Activated T-cell treated with anti-CD3 and anti-CD28 coated beads for 24 hours (primary cell): ENCODE measurements at places on chromosomes 1 and 21.

DNA sequence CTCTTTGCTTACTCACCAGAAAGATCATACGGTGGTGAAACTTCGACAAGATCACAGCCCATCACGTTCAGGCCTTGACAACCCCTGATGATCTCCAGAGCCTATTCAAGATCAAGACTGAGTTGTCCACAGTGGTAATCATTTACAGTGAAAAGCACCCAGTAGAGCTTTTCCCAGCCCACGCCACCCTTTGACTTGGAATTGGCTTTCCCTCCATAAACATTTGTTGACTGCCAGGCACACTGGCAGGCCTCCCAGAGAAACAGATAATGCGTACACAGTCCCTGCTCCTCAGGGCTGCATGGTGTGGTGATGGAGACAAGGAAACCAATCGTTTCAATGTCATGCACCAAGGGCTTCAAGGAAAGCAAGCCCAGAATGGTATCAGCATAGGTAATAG, 10.1 kb downstream of the AGMAT start:
- DNase-seq: no peak

GRCh38 chr1:1846386-1846918, 44.4 kb downstream of the GNB1 start:
- DNase-seq: no peak

DNA sequence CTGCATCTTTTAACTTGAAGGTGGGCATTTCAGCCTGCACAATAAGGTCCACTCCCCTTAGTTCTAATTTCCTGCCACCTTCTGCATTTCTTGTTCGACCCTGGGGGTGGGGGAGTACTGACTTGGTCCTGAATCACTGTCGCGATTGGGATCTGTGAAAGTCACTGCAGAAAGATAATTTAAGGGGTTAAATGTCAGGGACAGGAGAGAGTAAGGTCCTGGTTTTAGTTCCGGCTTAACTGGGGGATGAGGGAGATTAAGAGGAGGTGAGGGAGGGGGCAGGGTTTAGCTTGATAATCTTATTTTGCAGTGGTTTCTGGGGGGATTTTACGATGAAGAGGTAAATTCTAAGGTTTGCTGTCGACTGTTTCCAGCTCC, 128.1 kb downstream of the MRPS6 start:
- no peak for DNase-seq

- DNase-seq: no peak
Measured at GRCh38 chr1:18077657-18078215, 29.9 kb upstream of the IGSF21 start.

DNA sequence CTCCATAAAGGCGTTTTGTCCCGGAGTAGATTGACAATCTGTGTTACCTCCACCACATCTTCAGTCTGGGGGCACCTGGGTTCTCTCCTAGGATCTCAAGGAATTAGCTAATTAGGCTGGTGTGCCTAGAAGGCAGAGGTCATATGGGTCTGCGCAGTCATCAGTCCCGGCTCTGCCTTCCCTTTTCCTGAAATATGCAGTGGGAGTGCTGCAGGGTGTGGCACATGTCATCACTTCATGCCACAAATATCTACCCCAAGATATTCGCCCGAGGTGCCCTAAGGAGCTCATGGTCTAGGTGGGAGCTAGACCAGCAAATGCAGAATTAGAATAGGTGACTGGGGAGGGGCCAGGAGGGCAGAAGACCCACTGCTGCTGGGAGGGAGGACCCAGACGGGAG, 42.9 kb downstream of the ACTL8 start:
- DNase-seq: no peak

DNA sequence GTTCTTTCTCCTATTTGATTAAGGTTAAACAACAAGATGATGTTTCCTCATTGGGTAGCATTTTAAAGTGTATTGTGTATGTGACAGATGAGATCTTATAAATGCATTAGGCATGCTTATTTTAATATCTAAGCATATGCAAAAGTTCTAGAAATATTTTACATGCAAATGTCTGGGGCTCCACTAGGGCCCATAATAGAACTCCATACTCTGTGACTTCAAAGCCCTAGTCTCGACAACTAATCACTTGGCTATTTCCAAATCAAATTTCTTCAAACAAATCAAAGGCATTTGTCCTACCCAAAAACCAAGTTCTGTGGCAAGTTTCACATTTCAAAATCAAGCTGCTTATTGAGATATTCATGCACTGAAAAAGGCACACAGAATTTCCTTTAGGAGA, 385.6 kb upstream of the ST6GALNAC5 start:
- no peak for DNase-seq

GRCh38 chr1:166272851-166273250, 106.0 kb upstream of the FAM78B start:
- DNase-seq: no peak

DNA sequence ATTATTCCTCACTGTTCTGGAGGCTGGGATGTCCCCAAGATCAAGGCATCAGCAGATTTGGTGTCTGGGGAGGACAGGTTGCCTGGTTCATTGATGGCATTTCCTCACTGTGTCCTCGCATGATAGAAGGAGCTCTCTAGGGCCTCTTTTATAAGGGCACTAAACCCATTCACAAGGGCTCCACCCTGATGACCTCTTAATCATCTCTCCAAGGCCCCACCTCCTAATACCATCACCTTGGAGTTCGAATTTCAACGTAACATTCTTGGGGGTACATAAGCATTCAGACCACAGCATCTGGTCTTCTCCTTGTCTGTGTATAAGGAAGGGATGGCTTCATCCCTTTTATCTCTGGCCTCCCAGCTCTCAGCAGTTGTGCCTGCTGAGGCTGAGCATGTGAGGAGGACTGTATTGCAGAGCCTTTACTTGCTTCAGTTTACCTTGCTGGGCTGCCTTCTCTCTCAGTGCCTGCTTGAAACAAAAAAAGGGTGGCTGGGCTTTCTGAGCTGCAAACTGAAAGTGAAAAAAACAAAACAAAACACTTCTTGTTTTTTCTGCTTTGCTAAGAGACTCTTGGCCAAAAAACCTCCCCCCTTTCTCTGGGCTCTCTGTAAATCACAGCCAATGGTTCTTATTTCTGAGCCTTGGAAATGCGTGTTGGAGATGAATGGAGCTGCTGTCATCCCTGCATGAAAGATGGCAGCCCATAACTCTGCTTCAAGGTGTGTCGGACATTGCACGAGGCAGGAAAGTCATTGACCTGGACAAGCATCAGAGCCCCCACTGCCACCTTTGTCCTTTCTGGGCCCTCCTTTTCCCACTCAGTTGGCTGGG, 75.8 kb downstream of the RHOU start:
- DNase-seq: no peak

DNA sequence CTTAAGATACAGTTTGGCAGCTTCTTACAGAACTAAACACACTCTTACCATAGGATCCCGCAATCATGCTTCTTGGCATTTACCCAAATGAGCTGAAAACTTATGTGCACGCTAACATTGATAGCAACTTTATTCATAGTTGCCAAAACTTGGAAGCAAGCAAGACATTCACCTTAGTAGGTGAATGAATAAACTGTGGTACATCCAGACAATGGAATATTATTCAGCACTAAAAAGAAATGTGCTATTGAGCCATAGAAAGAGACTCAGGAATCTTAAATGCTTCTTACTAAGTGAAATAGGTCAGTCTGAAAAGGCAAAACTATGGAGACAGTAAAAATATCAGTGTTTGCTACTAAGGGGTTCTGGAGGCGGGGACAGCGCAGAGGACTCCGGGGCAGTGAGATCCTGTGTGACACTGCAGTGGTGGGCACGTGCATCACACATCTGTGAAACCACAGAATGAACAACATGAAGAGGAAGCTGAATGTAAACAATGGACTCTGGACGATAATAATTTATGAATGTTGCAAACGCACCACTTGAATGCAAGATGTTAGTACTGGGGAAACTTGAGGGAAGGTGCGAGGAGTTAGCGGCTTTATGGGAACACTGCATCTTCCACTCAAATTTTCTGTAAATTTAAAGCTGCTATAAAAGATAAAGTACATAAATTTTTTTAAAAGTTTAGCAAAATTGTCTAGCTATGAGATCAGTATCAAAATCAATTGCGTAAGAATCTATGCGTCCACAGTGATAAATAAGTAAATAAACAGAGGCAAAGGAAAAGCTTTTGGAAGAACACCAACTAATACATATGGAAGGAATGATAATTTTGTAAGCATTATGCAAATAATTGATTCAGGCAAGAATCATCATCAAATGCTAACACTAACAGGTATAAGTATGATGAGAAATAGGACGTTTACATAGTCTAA, 15.4 kb upstream of the SPATC1L start:
- no peak for DNase-seq

DNA sequence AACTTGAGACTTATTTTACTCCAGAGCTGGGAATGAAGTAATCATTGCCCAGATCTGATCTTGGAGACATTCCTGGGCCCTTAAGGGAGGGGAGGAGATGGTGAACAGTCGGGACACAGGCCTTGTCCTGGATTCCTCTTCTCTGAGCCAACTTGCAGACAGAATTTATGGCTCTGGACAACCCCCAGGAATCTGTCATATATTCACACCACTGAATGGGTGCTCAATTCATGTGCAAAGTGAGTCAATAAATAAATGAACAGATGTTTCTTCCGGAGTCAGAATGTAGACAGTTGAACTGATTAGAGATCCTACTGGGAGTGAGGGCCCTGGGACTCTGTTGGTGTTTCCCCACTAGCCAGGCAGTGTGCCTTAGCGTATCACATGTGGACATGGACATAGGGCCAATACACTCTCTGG, 2.6 kb downstream of the TUFT1 start:
- DNase-seq: no peak

DNA sequence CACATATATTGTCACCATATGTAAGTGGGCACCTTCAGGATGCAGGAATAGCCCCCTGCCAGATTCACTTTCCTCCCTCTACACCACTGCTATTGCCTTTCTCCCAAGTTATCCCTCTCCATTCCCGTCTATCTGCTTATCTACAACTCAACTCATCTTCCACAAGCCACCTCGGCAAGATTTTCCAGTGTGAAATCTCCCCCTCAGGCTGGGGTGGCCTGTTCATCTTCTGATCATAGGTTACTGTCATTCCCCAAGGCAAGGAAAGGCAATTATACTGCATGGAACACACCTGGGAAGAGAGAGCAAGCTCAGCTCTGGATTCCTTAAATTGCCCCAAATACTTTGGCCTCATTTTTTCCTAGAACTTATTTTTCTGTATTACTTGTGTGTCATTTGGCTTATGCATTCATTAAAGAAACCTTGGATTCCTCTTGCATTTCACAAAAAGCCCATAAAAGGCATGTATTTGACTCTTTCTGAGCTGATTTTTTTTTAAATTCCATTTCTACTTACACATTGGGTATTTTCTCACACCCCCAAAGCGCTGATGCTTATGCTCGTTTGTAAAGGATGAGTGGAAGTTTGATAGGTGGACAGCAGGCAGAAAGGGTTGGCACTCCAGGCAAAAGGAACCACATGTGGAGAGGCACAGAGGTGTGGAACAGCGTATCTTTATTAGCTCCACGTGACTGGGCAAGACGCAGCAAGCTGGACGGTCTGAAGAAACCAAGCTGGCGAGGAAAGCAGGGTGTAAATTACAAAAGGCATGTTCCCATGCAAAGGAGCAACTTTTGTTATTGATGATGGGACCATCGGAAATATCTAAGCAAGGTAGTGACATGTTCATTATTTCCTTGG, 169.7 kb upstream of the RAB4A start:
- DNase-seq: no peak
